ENCODE measurements at places on chromosomes 1 and 21. TPM values are rescaled to one million over a fixed set of nuclear protein-coding genes. Genes with fewer than 3 reads are reported as not detected.

Gene YARS1
- 238 TPM for total RNA-seq

Gene CFAP298
- total RNA-seq, result 40.1 TPM

Gene ADAM30
- not detected for total RNA-seq

Gene ADGRB2
- 1.3 TPM for total RNA-seq

Gene EPHX1
- total RNA-seq, result 0.68 TPM

Gene TRNP1
- 0.19 TPM for total RNA-seq

Gene ZNF648
- not detected for total RNA-seq

Gene HCRTR1
- total RNA-seq, result not detected

Gene LCE1F
- not detected for total RNA-seq

Gene OR6Y1
- not detected for total RNA-seq

DNA sequence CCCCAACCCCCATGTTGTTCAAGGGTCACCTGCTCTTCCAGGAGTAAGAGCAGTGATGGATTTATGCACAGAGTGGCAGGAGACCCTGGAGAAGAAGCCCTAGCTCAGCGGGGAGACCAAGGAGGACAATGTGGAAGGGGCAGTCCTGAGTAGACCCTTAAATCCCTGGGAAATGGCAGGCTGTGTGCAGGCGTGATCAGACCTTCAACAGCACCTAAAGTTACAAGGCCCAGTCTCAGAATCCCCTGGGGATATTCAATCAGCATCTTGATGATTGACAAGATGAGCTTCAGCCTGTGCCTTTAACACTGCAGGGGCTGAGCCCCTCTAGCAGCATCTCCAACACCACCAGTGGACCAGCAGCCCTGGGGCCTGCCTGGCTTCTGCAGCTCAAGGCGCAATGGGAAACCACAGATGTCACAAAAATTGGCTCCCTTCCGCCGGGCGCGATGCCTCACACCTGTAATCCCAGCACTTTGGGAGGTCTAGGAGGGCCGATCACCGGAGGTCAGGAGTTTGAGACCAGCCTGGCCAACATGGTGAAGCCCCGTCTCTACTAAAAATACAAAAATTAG lies 60.4 kb downstream of the IRF2BP2 start:
- H3K27ac ChIP-seq, result no peak overlapping the region
- H3K4me3 ChIP-seq, result no peak overlapping the region
- H3K27me3 ChIP-seq, result peaks cover 4% of the 10 kb centered on the region
- no peak for DNase-seq
- H3K36me3 ChIP-seq, result no peaks in the 10 kb centered on the region

- DNase-seq, result no peak
- H3K27me3 ChIP-seq, result peaks cover 44% of the 10 kb centered on the region
- no peak overlapping the region for H3K4me3 ChIP-seq
- no peaks in the 10 kb centered on the region for H3K36me3 ChIP-seq
- H3K27ac ChIP-seq, result no peak overlapping the region
Measured at GRCh38 chr1:231046730-231047395, 6.8 kb upstream of the FAM89A start.

GRCh38 chr1:99710994-99711393 lies 55.4 kb downstream of the FRRS1 start:
- peaks cover 12% of the 10 kb centered on the region for H3K36me3 ChIP-seq
- H3K27me3 ChIP-seq, result no peaks in the 10 kb centered on the region
- H3K4me3 ChIP-seq, result no peak overlapping the region
- no peak overlapping the region for H3K27ac ChIP-seq
- no peak for DNase-seq

DNA sequence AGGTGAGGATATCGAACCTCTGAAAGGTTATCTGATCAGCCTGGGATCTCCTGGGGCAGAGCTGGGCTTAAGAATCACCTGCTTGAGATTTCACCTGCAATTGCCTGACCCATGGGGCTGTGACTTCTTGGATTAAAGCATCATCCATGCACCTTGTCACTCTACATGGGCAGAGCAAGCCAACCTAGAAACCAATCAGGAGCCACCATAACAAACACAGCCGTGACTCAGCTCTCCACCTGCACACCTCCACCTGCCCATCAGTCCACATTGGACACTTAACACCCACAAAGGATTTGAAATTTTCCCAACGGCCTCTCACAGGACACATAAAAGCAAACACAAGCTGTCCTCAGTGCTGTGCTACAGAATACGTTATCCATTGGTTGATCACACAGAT lies 35.1 kb upstream of the ETS2 start:
- H3K36me3 ChIP-seq, result peaks cover 6% of the 10 kb centered on the region
- H3K4me1 ChIP-seq, result peaks cover 41% of the 10 kb centered on the region
- no peak for DNase-seq

DNA sequence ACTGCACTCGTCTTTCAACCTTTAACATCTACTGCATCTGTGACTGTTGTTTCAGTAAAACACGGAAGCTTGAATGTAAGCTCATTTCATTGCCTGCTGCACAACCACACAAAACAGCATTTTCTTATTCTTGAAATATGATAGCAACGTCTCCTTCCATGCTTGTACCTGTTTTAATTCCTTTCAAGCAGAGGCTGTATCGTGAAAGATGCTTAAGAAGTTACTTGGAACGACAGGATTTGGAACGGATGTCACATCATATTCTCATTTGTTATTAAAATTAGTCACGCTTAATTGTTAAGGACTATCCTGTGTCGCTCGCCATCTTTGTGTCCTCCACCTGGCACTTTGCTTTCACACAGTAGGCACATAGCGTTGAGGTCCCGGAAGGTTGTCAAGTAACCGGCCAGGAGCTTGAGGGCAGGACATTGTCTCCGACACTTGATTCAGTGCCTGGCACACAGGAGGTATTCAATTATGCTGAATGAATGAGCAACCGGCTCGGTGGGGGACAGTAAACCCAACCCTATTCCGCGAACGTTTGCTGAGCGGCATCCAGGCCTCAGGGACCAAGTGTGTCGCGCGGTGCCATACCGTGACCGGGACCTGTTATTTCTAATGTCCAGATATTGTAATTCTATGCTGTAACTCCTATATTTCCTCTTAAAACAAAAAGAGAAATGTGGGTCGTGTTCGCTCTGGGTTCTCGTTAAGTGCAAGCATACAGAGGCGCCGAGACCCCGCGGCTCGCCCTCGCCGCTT lies 499 bp upstream of the SH3GLB1 start:
- peak overlapping the region; percentile 97 for H3K4me3 ChIP-seq
- peaks cover 10% of the 10 kb centered on the region for H3K36me3 ChIP-seq
- H3K27me3 ChIP-seq, result no peaks in the 10 kb centered on the region
- peak; percentile 71 for DNase-seq

DNA sequence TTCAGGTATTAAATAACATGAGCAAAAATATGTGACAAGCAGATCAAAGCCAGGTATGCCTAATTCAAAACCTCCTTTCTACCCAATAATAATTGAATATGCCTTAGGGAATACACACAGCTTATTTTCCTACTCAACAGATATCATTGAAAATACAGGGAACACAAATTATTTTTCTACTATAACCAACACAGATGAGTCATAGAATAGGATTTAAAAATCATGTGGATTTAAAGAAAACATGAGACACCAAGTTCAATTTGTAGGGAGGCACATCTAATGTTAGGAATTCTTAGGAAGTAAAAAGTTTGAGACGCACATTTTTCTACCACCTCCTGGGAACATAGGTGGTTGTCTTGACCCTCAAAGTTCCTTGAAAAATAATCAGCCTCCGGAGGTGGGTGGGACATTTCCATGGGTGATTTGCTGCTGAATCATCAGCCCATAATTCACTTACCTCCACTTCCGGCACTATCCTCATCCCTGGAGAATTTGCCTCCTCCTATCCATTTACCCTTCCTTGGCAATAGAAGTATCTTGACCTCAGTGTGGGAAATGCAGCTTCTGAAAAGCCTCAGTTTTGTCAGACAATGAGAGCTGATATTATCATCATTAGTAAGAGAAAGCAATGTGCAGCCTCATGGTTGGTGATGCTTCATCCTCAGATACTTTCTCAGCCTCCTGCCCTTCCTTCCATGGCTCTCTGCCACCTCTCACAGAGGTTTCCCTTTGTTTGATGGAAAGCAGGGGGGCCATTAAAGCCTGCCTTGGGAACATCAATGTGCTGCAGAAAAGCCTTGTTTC lies 33.5 kb upstream of the RGS4 start:
- DNase-seq, result no peak
- no peak overlapping the region for H3K27ac ChIP-seq
- no peak overlapping the region for H3K4me3 ChIP-seq
- no peaks in the 10 kb centered on the region for H3K4me1 ChIP-seq

DNA sequence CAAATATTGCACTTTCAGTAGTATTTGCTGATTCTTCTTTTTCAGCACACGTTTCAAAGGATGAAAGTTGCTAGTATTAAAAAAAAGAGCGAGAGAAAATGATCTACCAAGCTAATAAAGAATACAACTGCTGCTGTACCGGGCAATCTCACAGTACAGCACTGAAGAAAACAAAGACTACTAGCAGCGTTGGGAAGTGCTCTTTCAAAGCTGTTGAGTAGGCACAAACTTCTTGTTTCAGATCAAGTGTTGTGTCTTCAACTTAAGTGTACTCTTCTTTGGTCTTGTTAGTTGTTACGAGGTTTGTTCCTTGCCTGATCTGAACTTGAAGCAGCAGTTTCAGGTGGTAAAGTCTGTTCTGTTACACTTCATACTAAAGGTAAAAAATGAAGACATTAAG lies 7.9 kb downstream of the CSDE1 start:
- H3K36me3 ChIP-seq, result peaks cover 45% of the 10 kb centered on the region
- H3K4me3 ChIP-seq, result no peak overlapping the region
- no peak overlapping the region for H3K27ac ChIP-seq
- no peaks in the 10 kb centered on the region for H3K27me3 ChIP-seq

GRCh38 chr21:15000081-15000480 lies 64.7 kb downstream of the NRIP1 start:
- no peaks in the 10 kb centered on the region for H3K27me3 ChIP-seq
- H3K36me3 ChIP-seq, result no peaks in the 10 kb centered on the region
- no peak overlapping the region for H3K4me3 ChIP-seq
- no peak for DNase-seq

DNA sequence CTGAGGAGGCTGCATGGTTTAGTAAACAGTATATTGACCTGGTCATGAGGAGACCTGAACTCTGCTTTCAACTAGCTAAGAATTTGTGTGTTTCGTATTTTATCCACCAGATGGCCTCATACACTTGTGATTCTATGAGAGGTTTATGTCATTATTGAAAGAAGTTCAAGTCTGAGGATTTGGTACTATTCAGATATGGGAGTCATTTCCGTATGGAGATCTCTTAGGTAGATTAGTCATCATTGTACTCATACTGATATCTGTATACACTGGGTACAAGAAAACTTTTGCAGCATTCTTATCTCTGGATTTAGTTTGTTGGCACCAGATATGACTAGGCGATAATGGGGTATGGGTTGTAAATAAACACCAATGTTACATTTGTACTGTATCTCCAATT lies 26.6 kb downstream of the ATF6 start:
- H3K27ac ChIP-seq, result no peak overlapping the region
- DNase-seq, result no peak
- H3K4me1 ChIP-seq, result peaks cover 18% of the 10 kb centered on the region
- H3K4me3 ChIP-seq, result no peak overlapping the region
- H3K27me3 ChIP-seq, result no peaks in the 10 kb centered on the region

DNA sequence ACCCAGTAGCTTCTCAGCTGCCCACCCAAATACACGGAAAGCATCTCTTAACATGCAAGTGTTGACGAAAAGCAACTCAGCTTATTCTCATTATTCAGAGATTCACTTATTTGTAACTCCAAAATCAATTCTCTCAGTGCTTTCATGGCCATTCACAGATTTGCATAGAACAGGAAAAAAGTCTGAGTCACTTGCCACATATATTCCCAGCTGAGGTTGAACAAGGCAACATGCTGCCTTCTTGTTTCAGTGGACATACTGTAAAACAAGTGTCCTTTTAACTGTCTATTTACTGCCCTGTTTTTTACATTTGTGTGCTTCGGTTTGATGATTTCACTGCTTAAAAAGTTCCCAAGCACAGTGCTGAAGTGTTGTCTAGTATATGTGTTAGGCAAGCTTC lies 273.0 kb downstream of the LTN1 start:
- no peaks in the 10 kb centered on the region for H3K27me3 ChIP-seq
- peaks cover 32% of the 10 kb centered on the region for H3K36me3 ChIP-seq
- H3K4me1 ChIP-seq, result peaks cover 27% of the 10 kb centered on the region

Data from activated CD8-positive, alpha-beta memory T cell treated with anti-CD3 and anti-CD28 coated beads, Interleukin-2, amount 10 ng/mL, durations not matched to agents 7 days and 5 days (primary cell).